ENCODE measurements at places on chromosomes 11 and 22.

DNA sequence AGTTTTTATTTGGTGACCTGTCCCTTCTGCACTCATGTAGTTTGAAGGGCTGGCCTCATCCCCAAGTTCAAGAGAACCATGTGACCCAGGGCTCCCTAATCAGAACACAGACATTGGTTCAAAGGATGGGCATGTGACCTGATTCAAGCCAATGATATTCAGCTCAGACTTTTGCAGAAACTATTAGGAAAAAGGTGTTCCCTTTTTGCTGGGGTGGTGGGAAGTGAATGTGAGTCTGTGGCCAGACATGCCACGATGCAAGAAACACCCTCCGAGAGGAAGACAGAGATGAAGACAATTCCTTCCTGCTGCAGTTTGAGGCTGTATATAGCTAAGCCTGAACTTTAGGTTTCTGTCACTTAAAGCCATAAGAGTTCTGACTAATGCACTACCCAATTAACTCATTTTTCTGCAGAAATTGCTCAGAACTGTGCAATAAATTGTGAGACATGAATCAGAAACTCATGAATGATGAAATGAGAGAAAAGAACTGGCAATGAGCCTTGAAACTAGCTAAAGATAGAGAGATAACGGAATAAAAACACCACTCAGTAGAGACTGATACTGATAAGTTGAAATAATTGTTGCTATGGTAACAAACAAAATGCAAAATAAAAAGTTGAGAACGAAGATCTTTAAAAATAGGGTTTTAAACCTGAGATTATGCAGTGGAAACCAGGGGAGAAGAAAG is 9.2 kb upstream of the MAPK1 start:
- no peak for DNase-seq

DNA sequence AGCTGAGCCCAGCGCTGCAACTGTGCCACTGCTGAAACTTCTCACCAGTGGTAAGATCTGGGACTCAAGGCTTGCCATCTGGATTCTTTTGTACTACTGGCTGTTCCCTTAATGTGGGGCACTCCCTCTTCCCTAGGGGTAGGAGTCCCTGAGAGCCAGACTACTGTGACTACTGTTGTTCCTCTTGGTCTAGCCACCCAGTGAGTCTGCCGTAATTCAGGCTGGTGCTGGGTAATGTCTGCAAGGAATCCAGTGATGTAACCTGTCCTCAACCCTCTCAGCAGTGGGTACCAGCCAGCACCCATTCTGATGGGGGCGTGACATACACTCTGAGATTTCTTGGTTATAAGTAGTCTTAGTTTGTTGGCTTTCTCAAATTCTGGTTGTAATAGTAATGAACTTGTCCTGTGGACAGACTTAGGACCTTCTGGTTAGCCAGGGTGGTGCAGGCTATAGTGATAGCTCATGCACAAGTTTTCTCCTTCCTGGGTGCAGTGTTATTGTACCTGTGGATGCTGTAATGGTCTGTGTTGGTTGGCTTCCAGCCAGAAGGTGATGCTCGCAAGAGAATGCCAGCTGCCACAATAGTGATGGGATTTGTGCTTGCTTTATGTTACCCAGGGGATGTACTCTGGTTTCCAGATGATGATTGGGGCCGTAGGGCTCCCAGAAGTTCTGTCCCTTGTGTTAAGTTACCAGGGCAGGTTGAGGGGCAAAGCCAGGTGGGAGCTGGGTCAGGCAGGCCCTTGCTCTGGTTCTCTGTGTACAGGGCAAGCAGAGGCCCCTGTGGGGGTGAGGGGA is 65.5 kb downstream of the ARHGAP42 start:
- no peak for DNase-seq

- DNase-seq, result no peak
These were observed 170.4 kb downstream of the SWAP70 start for GRCh38 chr11:9834291-9834690.

DNA sequence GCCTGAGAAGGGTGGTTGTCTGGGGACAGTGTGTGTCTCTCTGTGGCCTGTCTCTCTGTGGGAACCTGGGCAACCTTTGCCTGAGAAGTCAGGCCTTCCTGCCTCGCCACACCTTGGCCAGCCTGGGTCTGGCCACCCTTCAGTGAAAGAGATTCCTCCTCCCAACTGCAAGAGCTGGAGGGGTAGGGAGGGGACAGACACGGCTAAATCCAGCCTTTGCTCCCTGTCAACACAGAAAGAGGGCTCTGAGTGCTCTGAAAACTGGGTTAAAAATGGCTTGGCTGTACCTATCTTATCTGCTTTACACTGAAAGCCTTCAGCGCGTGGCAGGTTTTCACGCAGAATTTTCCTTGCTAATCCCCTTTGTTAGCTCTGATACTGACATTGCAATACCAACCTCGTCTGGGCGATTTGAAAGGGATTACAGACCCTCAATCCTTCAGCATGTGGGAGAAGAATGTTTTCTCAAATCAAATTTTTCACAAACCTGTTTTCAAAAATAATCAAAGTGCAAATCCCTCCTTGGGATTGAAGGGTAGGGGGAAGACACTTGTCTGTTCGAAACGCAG is 163.7 kb downstream of the DSCAML1 start:
- no peak for DNase-seq

DNA sequence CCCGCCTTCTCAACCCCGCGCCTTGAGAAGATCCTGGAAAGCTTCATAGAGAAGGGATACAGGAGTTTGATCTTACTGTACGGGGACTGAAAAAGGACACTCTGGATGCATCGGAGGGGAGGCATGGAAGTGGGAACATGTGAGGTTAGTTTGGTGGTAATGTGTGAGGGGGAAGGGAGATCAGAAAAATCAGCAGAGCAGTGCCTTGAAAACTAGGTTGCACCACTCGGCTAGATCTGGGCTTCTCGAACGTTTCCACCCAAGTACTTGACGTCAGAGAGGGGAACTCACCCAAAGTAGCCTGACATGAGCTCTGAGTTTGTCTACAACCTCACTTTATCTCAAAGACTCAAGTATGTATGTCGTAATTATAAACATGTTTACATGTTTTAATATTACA is 14.5 kb downstream of the USP35 start:
- DNase-seq, result no peak

- no peak for DNase-seq
These were observed 62.3 kb upstream of the ANO5 start for GRCh38 chr11:22130462-22131053.

DNA sequence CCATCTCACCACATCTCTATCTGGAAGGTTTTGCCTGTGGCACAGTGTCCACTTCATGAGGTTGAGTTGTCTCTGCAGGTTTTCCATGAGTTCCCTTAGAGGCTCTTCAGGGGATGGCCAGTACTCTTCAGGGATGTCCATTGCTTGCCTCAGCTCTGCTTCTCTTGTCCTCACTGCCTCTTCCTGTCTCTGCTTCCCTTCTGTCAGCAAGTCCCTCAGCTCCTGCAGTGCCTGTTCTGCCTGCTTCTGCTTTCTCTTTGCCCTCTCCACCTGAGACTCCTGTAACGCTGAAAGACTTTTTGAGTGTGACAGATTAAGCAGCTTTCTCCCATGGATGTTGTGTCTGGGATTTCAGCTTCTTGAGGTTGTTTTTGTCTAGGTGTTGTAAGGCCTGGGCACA is 38.2 kb upstream of the MRPL17 start:
- DNase-seq, result no peak

GRCh38 chr11:10307400-10308200 is 2.7 kb downstream of the ADM start:
- DNase-seq, result no peak

DNA sequence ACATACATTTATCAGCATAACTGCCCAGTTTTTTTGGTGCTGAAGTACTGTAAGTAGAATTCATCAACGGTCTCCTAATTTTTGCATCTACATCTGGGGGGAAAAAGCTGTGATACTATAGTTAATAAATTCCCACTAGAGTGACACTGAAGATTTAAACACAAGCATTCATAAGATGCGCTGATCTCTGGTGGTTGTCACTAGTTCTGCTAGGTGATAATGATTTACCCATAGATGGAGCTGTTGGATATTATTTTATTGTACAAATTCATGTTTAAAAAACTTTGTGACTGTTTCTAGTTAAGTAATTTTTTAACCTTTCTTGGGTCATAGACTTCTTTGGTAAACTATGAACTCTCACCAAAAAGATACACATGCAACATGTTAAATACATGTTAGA is 106.6 kb downstream of the EMSY start:
- no peak for DNase-seq

DNA sequence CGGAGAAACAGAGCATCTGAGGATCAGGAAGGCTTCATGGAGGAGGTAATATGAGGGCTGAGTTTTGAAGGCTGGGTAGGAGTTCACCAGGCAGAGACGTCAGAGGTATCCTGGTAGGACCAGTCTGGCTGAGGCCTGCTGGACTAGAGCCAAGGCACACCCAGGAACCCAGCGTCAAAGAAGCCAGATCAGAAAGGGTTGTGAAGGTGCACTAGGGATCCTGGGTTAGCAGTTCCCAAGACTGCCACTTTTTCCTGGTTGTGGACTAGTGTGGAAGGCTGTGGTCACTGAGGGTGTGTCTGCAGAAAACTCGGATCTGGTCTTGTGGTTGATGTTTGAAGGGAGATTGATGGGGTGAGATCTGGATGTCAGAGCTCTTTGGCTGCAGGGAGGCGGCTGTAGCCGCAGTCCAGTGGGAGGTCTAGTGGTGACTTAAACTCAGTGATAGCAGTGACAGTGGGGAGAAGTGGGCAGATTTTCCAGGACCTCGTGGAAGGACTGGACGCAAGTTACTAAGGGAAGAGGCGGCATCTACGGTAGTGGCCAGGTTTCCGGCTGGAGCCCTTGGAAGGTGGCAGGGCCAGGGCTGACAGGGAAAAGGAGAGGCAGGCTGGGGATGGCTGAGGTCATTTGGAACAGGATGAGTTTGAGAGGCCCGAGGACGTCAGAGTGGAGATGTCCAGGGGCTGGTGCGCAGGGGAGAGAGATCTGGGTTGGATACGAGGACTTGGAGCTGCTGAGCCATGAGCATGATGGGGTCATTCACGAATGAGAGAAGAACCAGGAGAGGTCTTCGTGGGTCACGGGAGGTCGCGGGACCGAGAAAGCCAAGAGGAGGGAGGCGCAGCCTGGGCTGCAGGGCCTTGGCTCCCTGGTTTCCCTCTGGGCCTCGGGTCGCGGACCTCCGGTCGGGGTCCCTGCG is 10.9 kb downstream of the RELA start:
- no peak for DNase-seq

DNA sequence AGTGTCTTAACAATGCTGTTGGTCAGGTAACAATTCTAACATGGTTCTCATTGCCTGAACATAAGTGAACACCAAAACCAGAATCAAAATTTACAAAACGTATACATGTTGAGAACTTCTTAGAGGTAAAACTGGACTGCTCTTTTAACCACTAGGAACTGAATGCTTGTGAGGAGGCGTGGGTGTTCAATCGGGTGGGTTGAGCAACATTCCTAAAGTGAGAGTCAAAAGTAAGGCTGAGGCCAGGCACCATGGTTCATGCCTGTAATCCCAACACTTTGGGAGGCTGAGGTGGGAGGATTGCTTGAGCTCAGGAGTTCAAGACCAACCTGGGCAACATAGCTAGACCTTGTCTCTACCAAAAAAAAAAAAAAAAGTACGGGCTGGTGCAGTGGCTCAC is 11.5 kb downstream of the PPME1 start:
- DNase-seq, result no peak

DNA sequence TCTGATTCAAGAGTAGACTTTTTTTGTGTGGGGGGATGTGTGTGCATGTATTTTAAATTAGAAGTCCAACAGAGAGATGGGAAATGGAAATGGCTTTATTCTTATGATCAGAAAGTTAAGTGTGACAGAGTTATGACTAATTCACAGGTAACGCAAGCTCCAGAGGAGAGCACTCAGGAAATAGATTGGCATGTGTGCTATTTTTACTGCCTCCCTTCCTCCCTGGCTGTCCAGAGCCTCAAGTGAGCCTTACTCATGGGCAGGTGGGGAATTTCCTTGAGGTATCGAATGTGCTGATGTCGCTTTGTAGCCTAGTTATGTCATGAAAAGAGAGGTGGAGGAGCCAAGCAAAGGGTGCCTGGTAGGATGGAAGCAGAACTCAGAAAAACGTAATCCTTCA is 70.3 kb upstream of the BDNF start:
- no peak for DNase-seq

GRCh38 chr11:133819746-133820315 is 25.5 kb downstream of the SPATA19 start:
- DNase-seq, result no peak

DNA sequence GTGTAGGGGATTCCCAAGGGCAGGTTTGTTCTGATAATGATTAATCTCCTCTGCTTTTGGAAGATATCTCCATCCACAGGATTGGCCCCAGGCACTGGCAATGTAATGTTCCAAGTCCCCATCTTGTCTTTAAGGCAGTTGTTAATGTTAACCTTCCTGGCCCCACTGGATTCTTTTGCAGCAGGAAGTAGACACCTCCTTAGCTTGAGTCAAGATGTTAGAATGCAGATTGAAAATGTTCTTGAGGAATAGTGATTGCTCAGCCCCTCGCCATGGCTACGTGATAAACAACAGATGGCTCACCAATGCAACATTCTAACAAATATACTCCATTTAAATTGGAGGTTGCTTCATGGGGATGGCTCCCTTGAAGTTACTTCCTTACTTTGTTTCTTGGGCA is 7.3 kb downstream of the HEPHL1 start:
- DNase-seq, result no peak

- DNase-seq, result no peak
These were observed 784.5 kb downstream of the BRD1 start for GRCh38 chr22:49042877-49043859.

DNA sequence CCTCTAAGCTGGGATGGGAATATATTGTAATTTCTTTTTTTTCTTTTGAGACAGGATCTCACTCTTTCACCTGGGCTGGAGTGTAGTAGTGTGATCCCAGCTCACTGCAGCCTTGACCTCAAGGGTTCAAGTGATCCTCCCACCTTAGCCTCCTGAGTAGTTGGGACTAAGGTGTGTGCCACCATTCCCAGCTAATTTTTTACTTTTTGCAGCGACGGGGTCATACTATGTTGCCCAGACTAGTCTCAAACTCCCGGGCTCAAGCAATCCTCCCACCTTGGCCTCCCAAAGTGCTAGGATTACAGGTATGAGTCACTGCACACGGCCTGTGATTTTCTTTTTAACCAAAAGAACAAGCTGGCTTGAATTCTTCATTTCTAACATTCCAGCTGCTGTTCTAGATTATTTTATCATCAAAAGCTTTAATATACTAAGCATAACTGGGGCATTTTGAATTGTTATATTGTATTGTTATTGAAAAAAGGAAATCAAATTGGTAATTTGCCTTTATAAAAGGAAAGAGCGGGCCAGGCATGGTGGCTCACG is 26.8 kb upstream of the PPP2R1B start:
- DNase-seq, result no peak

GRCh38 chr22:31239771-31240370 is 27.8 kb downstream of the LIMK2 start:
- no peak for DNase-seq

DNA sequence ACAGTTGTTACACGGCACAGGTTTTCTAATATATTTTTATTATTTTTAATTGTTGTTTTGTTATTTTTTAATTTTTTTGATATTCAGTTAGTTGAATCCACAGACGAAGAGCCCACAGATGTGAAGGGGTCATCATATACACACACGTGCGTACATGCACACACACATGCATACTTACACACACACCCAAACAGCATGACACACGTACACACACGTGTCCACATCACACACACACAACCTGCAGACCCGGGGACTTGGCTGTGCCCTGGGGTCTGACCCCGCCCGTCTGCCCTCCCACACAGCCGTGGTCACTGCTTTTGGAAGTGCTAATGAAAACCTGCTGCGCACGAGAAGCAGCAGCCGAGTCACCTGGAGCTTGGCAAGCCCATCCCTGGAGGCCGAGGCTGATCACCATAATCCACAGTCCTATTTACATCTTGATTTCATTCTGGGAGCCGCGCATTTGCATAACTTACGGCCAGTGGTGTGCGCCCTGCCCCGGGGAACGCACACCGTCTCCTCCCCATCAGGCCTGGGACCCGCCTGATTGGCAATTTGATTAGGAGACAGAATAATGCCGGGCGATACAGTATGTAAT is 110.3 kb downstream of the BRD1 start:
- DNase-seq, result no peak
